ENCODE measurements at places on chromosomes 7 and 10.

DNA sequence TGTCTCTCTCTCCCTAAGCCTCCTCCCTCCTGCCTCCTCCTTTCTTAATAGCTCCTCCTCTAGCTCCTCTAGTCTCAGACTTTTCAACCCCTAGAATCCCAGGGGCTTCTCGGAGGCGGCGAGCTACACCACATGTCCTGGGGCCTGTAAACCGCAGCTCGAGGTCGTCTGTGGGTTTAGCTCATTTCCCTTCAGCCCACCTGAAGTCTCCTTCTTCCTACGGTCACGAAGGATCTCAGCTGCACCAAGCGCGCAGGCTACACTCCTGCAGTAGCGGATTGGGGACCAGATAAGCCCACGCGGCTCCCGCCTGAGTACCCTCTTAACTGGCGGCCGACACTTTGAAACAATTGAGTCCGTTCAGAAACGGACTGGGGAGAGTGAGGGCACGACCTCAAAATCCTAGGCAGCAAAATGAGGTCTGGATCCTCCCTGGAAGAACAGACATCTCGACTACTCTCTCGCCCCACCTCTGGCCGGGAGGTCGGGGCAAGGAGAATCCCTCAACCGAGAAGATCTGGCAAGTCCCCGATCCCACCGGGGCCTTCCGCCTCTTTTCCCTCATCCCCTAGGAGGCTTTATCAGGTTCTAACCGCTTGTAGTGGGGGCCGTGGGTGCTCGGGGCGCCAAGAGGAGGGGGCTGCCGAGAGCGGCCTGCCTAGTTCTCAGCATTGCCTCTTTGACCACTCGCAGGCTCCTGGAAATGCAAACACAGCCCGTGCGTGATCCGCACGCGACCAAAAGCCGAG lies 1.3 kb upstream of the SORCS3 start:
- no peak for DNase-seq

DNA sequence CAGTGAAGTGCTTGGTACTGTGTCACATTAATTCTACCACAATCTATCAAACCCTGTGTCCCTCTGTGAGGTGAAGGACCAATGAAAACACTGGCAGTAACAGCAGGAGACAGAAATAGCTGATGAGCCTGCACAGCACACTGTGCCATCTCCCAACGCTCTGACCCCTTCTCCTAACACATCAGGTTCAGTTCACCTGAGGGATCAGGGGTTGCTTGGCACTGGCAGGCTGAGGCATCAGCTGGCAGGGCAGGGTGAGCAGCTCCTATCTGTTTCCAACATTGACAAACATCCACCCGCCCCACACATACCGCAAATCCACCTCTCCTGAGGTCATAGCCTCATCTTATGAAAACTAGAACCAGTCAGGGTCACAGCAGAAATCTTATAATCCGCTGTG lies 120.9 kb downstream of the ICA1 start:
- no peak for DNase-seq

DNA sequence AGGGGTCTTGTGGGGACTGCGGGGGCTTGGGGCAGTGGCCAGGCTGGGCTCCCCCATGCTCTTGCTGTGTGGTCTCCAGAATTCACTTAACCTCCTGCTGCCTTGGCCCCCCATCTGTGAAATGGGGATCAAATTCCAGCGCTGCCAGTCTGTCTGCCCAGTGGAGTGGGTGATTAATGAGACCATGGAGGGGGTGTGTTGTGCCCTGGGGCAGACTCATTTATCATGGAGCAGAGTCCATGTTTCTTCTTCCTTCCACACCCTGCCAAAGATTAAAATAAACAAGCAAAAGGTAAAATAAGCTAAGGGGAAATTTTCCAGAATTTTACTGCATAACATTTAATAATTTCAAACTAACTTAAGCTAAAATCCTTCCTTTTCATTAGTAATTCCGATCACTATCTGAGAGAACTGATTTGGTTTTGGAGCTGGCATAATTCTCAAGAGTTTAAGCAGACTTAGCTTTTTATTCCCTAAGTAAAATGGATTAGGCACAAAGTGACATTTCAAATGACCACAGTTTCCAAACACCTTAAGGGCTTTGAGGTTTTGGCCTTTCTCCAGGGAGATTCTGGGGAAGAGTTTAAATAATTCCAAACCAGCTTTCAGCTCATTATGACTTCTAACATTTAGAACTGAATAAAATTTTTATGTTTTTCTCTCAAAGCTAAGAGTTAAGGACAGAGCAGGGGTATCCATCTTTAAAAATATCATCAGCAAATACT lies 211.9 kb downstream of the CXCL12 start:
- peak; percentile 92 for DNase-seq

DNA sequence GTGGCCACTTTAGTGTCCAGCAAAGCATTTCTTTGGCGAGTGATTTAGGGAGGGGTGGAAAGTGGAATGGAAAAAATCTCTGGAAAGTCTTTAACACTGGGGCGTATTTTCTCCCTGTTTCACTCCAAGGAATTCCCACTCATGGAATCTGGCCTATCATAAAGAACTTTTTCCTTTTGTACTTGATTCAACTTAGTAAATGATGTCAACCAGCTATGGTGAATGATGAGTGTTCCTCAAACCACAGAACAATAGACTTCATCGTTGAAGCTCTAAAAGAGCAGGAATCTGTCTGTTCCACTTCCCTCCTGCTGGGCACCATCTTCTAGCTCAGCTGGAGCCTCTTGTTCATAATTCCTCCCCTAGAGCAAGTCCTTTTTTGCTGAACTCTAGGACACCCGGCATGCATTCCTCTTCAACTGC lies 66.5 kb downstream of the EPDR1 start:
- no peak for DNase-seq

DNA sequence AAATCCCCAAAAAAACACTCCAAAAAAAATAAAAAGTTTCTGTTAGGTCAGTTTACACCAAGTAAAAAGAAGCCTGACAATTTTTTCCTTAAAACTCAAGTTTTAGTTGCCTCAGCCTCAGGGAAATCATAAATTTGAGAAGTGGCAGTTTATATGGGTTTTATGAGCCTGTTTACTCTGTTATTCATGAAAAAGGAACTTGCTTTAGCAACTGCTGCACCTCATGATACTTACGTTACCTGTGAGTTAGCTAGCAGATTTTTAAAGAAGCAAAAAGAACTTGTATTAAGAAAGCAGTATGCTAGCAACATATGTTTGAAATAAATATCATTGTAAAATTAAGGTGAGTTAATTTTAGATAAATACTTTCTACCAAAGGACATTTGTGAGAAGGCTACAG lies 1264.5 kb upstream of the PHF14 start:
- no peak for DNase-seq

DNA sequence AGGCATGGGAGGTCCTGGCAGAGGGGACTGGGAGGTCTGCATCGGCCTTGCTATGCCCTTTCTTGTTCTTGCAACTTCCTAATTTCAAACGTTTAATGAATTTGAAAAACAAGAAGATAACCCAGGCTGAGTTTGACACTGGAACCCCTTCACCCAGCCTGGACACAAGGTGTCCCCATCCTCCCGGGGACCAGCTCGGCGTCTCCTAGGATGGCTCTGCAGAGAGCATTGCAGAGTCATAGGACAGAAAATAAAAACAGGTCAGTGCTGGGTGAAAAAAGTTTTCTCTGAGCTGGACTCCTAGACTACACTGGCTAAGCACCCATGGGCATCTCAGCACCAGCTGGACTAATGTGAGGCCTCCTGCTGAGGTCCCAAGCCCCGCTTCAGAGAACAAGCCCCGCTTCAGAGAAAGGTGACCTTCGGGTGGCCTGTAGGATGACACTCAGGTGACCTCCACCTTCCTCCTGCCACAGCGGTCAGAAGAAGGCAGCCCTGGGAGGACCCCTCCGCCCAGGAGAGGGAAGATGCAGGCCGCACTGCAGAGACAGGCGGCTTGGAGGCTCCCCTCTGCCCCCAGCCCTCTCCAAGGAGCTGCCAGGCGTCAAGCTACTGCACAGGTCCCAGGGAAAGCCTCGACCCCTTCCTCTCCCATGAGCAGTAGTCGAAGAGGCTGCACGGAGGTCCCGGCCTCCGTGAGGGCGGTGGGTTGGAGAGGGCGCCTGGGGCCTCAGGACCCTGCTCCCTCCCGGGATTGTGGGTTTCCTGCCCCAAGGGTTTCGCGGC lies 9.3 kb upstream of the UNCX start:
- DNase-seq, result no peak

DNA sequence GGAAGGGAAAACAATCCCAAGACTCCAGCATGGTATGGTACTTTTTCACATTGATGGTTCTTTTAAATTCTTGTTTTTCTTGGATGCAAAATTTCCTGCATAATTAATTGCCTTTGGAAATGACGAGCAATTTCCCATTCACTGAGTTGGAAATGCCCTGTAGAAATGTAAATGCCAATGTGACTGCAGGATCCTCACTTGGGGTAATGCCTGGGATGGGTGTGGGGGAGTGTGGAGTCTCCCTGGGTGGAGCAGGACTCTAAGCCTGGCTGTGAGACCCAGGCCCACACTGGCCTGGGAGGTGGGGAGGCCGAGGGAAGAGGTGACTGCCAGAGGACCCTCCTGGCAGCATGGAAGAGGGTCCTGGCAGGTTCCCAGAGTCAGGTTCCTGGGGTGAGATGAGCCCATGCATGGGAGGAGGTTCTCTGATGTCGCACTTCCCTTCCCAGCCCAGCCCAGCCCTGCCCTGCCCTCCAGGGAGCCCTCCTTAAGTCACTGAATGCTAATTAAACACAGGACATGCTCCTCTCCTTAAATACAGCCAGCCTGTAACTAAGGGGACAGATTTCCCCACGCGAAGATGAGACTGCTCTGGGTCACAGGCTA lies 157.9 kb downstream of the GFRA1 start:
- DNase-seq, result no peak

DNA sequence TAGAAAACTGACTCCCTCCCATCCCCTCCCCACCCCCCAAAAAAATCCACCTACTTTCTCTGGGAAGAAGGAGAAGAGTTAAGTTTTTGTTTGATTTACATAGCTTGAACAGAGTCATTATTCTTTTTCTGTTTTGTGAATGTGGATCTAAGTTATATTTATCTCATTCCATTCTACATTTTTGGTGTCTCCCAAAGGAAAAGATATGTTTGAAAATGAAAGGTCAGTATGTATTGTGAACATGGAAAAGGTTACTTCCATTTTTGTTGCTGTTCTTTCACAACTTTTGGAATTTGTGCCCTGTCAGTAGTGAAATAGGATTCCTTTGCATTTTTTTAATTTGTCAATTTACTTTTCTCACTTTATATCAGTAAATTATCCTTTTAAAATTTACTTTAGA lies 547.9 kb downstream of the SUGCT start:
- no peak for DNase-seq

DNA sequence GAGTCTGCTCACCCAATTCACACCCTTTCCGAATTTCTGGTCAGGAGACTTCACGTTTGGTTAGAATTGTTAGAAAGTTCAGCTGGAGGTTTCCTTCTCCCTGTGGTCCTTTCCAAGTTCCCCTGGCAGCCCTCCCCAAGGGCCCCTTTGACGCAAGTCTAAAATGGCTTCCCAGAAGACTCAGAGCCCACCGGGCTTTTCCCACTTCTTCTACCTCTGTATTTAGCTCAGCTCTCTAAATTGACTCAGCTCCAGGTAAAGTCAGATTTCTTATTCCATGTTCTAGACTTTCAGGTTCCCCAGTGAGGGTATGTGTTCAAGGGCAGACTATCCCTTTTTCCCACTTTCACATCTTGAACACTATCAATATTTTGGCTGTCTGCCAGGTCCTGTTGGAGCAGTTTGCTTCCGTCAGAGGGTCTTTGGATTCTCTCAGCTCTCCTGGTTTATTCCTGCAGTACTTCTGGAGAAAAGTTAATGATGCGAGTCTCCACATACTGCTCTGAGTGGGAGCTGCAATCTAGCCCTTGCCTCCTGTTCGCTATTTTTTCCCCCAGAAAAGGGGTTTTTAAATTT lies 53.1 kb upstream of the ZNF273 start:
- no peak for DNase-seq

GRCh38 chr7:33196221-33196620 lies 66.9 kb downstream of the BBS9 start:
- DNase-seq, result no peak

DNA sequence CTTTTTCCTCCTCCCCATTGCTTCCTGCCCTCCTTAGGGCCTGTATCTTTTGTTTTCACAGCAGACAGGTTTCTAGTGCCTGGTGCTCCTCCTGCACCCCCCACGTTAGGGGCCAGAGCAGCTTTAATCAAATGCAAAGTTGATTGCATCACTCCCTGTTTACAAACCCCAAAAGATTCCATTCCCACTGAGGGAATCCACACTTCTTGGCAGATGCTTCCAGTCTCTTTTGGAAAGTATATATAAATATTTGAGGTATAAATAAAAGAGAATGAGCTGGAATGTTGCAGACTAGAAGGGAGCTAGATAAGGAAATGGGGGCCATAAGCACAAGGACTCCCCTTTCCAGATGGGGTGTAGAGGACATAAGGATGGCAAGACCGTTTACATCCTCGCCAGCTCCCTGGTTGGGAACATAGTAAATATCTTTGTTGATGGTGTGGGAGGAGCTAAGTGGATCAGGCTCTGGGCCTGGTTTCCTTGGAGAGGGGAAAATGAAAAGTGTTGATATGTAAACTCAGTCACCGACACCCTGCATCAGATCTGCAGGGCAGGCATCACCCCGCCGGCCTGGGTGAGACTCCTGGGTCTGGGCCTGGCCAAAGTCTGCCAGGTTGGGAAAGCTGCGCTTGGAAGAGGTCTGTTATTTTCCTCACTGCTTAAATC lies 6.2 kb downstream of the RARRES2 start:
- DNase-seq, result peak; percentile 77

DNA sequence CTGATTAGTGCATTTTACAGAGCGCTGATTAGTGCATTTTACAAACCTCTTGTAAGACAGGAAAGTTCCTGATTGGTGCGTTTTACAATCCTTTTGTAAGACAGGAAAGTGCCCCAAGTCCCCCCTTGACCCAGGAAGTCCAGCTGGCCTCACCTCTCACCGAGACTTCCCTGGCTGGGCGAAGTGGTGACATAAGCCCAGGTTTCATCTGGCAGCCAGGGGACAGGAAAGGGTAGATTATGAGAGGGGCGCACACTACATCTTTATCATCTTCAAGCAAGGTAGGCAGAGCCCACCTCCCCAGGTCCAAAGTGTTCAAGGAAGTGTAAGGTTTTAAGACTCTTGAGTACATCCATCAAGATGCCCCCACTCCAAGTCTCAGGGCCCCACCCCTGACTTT lies 5.5 kb upstream of the GDF10 start:
- DNase-seq, result no peak

DNA sequence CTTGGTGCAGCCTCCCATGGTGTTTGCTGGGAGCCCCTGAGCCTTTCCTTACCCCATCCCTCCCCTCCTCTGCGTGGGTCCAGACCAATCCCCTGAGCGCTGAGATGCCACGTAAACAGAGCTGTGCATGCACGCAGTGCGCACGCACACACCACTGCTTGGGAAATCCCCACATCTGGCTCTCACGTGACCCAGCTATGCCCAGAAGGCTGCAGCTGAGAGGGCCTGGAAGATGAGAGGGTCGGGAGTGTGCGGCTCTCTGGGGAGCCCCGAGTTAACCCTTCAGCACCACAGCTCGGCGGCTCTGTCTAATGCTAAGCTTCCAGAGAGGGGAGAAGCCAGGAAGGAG lies 177.2 kb downstream of the SH3PXD2A start:
- no peak for DNase-seq

Data from M059J (cell line).